ENCODE measurements at places on chromosomes 7 and 10.

DNA sequence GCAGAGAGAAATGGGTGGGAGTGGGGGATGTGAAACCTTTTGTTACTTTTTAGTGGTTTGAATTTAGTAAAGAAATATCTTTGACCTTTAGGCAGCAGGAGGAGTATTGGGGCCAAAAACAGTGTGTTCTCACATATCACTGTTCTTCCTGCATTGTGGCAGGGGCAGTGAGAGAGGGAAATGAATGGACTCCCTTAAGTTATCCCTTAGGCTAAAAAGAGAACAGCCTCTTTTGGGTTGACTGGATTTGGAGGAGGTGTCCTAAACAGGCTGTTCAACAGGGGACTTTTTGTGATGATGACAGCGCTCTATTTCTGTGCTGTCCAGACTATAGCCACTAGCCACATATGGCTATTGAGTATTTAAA lies 22.3 kb downstream of the ZNF775 start:
- DNase-seq: no peak

- DNase-seq: peak; percentile 7
Observed at GRCh38 chr7:20219446-20220292, 2.5 kb upstream of the MACC1 start.

GRCh38 chr7:102721-103120 lies 89.7 kb upstream of the FAM20C start:
- DNase-seq: no peak

GRCh38 chr7:18352339-18353255 lies 143.0 kb upstream of the HDAC9 start:
- peak; percentile 32 for DNase-seq

DNA sequence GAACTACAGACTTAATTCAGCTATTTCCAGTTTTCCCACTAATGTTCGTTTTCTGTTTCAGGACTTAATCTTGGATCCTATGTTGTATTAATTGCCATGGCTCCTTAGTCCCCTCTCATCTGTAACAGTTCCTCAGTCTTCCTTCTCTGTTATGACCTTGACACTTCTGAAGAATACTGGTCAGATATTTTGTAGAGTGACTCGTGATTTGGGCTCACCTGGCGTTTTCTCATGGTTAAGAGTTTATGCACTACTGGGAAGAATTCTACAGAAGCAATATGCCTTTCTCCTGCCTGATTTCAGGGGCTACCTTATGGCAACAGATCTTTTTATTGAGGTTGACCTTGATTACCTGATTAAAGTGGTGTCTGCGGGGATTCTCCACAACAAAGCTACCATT lies 239.4 kb downstream of the CHCHD3 start:
- no peak for DNase-seq

DNA sequence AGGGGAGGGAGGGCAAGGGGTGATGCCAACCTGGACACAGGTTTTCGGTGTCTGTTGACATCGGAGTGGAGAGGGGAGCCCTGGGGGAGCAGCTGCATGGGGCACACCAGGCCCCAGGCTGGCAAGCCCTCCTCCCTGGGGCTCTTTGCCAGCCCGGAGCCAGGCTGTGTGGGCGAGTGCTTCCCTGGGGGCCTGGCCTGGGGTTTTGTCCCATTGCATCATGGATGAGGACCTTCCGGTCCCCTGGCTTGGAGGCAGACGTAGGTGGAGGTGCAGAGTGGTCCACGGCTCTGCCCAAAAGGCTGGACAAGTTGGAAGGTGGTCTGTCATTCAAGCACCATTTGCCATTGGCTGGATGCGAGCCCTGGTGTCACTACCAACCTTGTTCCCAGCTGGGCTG lies 34.8 kb downstream of the ZMIZ1 start:
- DNase-seq: no peak

DNA sequence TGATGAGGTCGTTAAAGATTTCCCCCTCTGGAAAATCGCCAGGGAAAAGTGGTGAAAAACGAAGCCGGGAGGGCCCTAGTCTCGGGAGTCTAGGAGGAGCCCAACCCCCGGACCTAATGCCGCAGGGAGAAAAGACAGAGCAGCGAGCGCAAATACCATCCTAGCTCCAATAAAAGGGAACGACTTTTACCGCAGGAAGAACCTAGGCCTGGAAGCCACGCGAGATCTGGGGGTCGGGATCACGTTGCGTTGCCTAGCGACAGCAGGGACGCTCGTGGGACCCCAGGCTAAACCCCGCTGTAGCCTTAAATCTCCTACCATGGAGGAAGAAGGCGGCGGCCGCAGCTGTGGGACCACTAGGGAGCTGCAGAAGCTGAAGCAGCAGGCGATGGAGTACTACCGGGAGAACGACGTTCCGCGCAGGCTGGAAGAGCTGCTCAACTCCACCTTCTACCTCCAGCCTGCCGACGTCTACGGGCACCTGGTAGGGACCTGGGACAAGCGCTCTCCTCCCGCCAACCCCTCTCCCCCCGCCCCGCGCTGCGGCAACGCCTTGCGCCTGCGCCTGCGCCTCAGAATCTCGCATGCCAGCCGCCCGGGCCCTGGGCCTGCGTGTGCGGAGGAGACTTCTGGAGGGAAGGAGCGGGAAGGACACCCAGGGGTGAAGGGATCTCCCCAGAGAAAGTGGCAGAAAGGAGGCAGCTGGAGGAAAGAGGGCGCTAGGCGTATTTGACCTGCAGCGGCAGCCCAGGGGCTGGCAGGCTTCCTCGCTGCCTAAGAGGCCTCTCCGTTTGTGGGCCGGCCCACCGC lies at the start of gene ENO4:
ENO4 (plus strand) TSS at position 252 of the 810 bp plus-strand sequence; CDS start at position 320, 68 bp downstream.
- peak; percentile 84 for DNase-seq

DNA sequence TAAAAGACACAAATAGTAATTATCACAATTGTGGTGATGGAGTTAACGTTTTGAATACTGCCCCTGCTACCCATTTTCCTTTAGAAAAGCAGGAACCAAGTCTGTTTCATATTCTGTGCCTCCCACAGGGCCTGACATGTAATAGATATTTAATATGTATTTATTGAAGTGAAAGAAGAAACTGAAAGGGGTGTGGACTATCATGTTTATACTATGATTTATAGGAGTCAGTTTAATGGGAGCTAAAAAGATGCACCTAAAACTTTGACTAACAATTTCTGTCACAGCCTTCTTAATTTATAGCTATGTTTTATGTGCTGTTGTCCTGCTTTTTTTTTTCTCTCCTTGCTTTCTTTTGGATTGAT lies 24.1 kb upstream of the BHLHA15 start:
- no peak for DNase-seq

- peak; percentile 57 for DNase-seq
Observed at GRCh38 chr7:7564323-7564780, 2.3 kb upstream of the MIOS start.

GRCh38 chr10:119371704-119372663 lies 164.6 kb downstream of the GRK5 start:
- DNase-seq: no peak

DNA sequence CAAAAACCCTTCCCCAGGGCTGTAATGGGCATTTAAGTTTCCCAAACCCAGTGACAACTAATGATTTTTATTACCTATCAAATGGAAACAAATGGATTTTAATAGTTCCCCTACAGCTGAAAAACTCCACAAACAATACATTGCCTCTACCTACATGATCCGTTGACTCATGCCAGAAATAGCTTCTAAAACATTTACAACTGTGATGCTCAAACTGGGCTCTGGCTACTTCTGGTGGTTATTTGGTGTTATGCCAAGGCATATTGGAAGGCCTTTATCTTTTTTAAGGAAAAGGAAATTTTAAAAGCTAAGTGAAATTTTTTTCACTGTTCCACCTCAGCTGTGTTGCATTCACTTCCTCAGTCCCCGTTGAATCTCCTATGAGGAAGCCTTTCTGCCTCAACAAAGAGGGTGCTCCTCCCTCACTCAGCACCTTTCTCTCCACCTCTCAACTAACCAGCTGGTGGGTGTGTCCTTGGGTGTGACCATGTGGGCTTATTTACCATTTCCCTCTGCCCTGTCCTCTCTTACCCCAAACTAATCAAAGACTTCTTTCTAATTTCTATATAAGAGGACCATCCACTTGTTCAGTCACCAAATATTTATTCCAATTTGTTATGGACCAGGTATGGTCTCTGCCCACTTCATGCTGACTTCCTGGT lies 82.9 kb downstream of the PRTFDC1 start:
- DNase-seq: no peak

- DNase-seq: no peak
Observed at GRCh38 chr10:72831696-72832409, 61.7 kb upstream of the OIT3 start.

DNA sequence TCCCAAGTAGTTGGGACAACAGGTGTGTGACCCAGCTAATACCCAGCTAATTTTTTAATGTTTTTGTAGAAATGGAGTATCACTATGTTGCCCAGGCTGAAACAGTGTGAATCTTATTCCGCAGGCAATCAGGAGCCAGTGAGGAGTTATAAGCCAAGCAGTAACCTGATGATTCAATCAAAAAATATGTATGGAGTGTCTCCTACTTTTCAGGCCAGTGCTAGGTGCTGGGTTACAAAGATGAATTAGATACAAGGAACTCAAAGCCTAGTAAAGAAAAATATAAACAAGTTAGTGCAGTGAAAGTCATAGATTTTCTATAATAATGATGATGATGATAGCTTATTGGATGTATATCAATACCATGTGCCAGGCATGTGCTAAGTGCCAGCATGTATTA lies 13.2 kb upstream of the IFRD1 start:
- DNase-seq: no peak

DNA sequence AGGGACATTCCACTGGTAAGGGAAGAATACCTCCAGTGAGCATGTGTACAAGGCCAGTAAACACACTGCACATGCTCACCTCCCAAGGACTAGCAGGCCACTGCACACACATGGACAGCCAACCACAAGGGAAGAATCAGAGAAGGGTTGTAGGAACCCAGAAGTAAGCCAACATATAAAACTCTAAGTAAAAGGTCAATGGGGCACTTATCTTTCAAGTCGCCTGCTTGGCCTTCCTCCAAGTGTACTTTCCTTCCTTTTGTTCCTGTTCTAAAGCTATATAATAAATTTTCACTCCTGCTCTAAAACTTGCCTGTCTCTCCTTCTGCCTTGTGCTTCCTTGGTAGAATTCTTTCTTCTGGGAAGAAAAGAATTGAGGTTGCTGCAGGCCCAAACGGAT lies 33.0 kb downstream of the ORC5 start:
- DNase-seq: no peak

GRCh38 chr10:62637249-62638061 lies 167.1 kb upstream of the ADO start:
- DNase-seq: peak; percentile 38

- no peak for DNase-seq
Observed at GRCh38 chr7:120539321-120539720, 266.3 kb downstream of the KCND2 start.

DNA sequence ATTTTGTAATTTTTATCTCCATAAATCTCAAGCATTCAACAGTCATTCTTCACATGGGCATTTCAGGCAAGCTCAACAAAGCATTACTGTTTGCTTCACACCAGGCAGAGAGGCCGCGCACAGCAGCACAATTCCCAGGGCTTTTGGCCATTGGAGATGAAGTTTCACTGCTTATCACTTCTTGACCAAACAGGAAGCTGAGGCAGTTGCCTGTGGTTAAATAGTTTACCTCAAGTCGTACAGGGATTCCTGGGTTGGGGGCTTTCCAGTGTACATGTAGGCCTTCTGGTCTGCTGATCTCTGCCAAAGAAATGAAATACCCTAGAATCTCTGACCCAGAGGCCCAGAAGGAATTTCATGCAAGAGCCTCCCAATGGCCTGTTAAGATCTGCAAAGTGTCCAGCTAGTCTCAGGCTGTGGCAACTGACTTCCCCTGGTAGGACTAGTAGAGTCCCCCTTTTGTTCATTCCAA lies 11.2 kb upstream of the PRDX3 start:
- DNase-seq: no peak

- no peak for DNase-seq
Observed at GRCh38 chr7:74059681-74060588, 23.7 kb upstream of the LIMK1 start.

DNA sequence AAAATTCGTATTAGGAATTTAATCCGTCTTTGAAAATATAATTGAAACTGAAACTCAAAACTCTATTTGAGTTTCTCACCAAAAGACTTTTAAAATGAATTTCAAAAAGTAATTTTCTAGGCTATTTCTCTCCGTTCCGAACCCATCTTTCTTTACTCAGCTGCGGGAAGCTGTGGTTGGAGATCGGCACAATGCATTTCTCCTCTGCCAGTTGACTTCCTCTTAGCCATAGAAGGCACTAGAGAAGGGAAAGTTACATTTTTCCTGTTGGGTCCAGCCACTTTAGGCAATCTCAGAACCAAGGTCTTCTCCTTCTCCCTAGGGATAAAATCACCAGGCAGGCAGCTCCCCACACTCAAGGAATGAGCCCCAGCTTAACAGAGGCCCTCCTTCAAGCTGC lies 133.6 kb upstream of the COL1A2 start:
- DNase-seq: no peak

DNA sequence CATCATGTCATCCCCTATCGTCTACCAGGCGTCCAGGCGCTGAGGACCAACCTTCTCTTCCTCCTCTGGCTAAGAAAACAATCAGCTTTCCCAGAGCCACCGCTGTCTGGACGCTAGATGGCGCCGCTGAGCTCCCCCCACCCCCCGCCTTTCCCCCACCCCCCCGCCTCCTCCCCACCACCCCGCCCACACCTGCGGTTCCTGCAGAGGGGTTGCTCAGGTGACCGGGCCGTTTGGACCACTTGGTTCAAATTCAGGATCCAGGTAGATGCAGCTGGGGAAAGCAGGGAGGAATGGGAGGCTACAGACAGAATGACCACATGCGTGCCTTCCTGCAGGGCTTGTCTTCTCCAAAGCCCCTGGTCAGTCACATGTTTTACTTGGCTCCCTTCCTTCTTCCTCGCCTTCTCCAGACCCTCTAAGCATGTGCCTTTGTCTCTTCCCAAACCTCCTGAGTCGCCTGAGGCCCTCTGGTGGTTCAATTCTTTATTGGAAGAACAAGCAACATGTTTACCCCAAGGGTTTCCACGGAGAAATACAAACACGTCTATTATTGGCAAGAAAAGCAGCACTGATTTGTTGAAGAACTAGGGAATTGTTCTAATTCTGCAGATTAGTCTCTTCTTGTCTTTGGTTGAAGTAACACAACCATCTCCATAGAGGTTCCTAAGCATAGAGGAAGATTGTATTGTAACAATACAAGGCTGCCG lies 24.7 kb downstream of the AOC1 start:
- peak; percentile 85 for DNase-seq

GRCh38 chr7:155860840-155861479 lies 48.7 kb upstream of the SHH start:
- DNase-seq: no peak

GRCh38 chr10:75999001-75999400 lies 567.6 kb downstream of the LRMDA start:
- DNase-seq: no peak

- DNase-seq: no peak
Observed at GRCh38 chr7:133491846-133492652, 239.2 kb downstream of the EXOC4 start.

Data from AG08396 (cell line).